HAP-1 (cell line): ENCODE measurements at places on chromosomes 2 and 18.

DNA sequence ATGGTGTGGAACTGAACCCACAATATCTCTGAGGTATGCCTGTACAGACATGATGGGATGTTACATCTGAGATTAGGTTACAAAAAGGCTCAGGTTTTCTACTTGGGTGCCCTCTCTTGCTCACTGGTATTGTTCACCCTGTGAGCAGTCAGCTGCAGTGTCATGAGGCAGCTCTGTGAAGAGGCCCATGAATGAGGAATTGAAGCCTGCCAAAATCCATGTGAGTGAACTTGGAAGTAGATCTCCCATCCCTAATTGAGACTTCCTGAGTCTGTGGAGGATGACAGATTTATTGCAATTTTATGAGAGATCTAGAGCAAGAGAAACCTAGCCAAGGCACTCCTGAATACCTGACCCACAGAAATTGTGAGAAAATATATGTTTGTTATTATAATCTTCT, 404.9 kb upstream of the ZEB2 start:
- no peak for DNase-seq

DNA sequence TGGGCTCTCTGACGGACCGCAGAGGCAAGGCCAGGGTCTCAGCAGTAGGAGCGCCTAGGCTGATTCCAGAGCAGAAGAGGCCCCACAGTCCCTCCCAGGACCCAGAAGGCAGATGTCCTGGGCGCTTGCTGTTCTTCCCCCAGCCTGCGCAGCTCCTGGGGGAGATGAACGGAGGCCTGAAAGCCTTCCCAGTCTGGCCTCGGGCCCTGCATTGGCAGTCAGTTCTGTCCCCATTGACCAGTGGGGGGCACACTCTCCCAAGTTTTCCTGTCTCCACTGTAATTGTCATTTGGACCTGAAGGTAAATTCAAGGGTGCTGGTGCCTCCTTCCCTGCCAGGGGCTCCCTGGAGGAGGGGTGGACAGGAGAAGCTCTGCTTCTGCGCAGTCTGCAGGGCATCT, 345.7 kb downstream of the CYP26B1 start:
- peak; percentile 54 for DNase-seq

DNA sequence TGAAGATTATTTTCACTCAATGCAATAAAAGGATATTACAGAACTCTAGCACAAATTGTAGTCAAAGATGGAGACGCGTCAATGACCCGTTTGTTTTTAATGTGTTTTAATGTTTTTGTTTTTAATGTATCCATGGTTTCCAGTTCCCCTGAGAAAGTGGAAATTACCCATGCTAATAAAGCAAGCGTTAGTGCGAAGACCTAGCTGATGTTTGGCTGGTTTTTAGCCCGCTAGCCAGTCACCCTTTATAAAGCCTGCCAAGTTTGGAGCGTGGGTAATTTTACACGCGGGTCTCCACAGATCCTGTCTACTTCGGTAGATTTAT, 430 bp upstream of the CHMP1B start:
- peak; percentile 12 for DNase-seq

- DNase-seq, result no peak
These were observed 135.9 kb downstream of the RHBDD1 start for GRCh38 chr2:226971770-226972169.

GRCh38 chr2:106332054-106332453, 136.2 kb downstream of the RGPD3 start:
- no peak for DNase-seq

- DNase-seq, result no peak
These were observed 135.0 kb downstream of the B3GNT2 start for GRCh38 chr2:62330959-62331358.

GRCh38 chr2:179729966-179730365, 131.4 kb downstream of the ZNF385B start:
- no peak for DNase-seq

- DNase-seq, result no peak
These were observed 14.5 kb downstream of the IAH1 start for GRCh38 chr2:9488583-9489547.

DNA sequence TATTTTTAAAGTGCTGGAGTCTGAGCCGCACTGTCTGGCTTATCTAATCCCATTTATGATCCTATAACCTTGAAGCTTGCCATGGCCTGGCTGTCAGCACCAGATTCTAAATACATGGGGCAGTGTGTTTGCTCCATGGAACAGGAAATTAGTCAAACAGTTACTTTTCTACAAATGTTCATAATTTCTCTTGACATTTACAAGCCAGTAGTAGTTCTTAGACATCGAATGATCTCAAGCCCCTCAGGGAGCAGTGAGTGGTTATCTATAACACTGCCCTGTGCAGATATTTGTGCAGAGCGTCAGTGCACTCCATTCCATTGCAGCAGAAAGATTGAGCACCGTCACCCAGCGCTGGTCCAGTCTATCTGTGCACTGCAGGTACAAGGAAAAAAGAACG, 205.2 kb downstream of the AGPS start:
- no peak for DNase-seq

- DNase-seq, result no peak
These were observed 146.4 kb upstream of the HAAO start for GRCh38 chr2:42938671-42939370.

- DNase-seq, result no peak
These were observed 871.8 kb downstream of the SLC4A3 start for GRCh38 chr2:220499225-220499624.

- no peak for DNase-seq
These were observed at the start of gene SMAD7 for GRCh38 chr18:48950536-48951447. TSS of gene SMAD7 (minus strand) at chr18:48950965. CDS start at chr18:48950424, 541 bp downstream.

- DNase-seq, result no peak
These were observed 1135.1 kb upstream of the CHAC2 start for GRCh38 chr2:52632543-52632942.

DNA sequence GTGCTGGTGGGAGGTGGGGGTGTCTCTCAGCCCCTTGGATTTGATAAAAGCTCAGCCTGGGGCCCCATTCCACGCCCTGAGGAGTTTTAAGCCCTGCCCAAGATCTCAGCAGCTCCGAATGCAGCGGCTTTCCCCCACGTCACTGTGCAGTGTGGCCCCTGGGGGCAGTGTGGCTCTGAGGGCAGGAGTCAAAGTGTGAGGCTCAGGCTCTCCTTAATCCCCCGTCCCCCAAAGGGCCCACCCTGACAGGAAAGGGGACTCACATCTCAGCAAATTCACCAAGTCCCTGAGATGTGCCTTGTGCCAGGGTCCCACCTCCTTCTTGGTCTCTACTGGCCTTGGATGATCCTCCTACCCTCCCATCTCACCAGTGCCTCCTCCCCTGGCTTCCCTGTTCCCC, 25.2 kb downstream of the NPPC start:
- DNase-seq, result no peak

DNA sequence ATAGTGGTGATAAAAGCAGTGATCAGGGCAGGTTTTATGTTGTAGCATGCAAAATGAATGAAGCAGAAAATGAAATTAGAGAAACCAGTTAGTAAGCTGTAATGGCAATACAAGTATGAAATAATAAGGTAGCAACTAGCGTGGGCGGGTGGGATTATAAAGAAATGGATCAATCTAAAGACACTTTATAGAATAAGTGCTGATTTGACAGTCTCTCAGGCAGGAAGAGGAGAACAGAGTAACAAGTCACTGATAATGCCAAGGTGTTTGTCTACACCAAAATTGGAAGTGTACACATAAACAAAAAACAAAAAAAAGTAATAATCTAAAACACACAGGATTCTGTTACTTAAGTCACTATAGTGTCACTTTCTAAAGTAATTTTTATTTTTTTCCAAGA, 51.0 kb upstream of the PCBP1 start:
- DNase-seq, result no peak

- DNase-seq, result no peak
These were observed 319.1 kb downstream of the SLC4A3 start for GRCh38 chr2:219946529-219946928.

GRCh38 chr18:6885006-6885481, 155.5 kb downstream of the ARHGAP28 start:
- DNase-seq, result no peak
